Adrenal gland (tissue), 19 donors: ENCODE measurements at places on chromosomes 16 and 17. TPM values are rescaled to one million over a fixed set of nuclear protein-coding genes. Genes with fewer than 3 reads are reported as not detected.

KRTAP1-5 gene
- polyA plus RNA-seq: not detected

IL17C gene
- polyA plus RNA-seq: not detected

DNA sequence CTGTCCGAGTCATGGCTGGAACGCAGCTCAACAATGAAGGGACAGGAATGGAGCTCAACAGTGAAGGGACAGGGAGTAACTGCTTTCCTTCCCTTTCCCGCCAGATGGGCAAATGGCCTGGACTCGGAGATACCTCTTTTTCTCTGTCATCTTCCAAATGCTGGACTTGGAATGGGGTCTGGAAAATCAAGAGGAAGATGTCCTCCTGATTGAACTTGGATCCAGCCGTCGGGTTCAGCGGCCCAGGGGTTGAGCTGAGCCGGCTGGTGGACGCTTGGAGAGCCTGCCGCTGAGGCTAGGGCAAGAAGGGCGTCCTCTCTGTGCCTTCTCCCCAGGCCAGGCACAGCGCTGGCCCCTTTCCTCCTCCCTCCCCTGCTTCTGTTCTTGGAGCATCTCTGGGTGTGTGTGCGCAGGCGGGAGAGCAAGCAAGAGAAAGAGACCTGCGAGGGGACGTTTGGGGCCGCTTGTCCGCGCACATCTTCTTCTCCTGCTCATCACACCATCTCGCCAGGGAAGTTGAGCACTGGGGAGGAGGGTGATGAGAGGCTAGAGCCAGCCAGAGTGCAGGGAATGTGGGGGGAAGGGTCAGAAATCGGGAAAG lies 6.6 kb downstream of the NEUROD2 start:
- H3K4me3 ChIP-seq: no peak overlapping the region
- H3K4me1 ChIP-seq: peaks cover 26% of the 10 kb centered on the region
- DNase-seq: no peak
- H3K27ac ChIP-seq: no peak overlapping the region
- no peaks in the 10 kb centered on the region for H3K36me3 ChIP-seq

DNA sequence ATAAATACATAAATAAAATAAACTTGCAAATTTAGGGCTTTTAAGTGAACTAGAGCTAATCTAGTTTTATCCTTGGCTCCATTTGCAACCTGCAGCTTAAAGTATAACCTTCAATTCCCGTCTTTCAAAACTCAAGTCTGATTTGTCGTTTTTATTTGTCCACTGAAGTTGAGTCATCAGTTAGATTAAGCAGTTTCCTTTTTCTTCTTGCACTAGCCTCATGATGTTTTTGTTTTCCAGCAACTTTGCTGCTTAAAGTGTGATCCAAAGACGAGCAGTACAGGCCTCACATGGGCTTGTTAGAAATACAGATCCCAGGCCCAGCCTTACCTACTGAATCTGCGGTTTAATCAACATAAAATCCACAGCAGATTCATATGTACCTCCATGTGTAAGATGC lies 13.8 kb downstream of the ARSG start:
- H3K4me3 ChIP-seq: no peak overlapping the region
- H3K27ac ChIP-seq: no peak overlapping the region
- H3K4me1 ChIP-seq: peaks cover 7% of the 10 kb centered on the region
- H3K36me3 ChIP-seq: no peaks in the 10 kb centered on the region

DNA sequence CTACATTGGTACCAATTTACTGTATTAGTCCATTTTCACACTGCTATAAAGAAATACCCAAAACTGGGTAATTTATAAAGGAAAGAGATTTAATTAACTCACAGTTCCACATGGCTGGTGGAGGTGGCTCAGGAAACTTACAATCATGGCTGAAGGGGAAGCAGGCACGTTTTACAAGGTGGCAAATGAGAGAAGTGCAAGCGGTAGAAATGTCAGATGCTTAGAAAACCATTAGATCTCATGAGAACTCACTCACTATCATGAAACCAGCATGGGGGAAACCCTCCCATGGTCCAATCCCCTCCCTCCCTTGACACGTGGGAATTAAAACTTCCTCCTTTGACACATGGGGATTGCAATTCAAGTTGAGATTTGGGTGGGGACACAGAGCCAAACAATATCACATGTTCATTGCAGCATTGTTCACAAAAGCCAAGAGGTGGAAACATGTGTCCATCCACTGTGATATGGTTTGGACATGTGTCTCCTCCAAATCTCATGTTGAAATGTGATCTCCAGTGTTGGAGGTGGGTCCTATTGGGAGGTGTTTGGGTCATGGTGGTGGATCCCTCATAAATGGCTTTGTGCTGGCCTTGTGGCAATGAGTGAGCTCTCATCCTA lies 3.1 kb upstream of the SPACA3 start:
- H3K27me3 ChIP-seq: no peaks in the 10 kb centered on the region
- no peak overlapping the region for H3K27ac ChIP-seq
- no peak overlapping the region for H3K4me3 ChIP-seq
- H3K4me1 ChIP-seq: no peaks in the 10 kb centered on the region
